ENCODE measurements at places on chromosomes 4 and X.

GRCh38 chr4:81627590-81627989, 155.9 kb upstream of the RASGEF1B start:
- DNase-seq: no peak

GRCh38 chrX:23380581-23380980, 45.9 kb downstream of the PTCHD1 start:
- DNase-seq: no peak

DNA sequence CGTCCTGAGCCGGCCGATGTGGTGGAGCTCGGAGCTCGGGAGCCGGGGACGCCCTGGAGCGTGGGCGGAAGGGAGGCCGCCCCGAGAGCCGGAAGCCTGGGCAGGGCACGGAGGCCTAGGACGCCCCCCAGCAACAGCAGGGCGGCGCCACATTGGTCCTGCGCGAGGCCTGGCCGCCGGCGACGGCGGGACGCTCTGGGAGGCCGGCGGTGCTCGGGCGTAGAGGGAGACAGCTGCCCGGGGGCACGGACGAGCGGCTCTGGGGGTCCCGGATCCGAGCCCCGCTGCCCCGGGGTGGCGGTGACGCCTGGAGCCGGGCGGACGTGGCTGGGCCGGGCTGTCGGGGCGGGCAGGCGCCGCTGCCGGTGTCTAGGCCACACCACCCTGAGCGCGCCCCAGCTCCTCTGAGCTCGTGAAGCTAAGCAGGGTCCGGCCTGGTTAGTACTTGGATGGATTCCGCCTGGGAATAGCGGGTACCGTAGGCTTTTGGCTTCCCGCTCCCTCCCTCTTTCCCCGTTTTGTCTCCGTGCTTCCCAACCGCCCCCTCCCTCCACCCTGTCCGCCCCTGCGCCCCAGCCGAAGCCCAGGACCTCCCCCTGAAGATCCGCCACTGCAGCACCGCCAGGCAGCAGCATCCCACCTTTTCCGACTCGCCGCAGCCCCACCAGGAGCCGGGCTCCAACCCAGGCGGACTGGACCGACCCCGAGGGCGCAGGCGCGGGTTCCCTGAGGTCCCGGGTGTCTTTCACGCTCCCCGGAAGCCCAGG, 12.1 kb downstream of the FRG2 start:
- peak; percentile 5 for DNase-seq

DNA sequence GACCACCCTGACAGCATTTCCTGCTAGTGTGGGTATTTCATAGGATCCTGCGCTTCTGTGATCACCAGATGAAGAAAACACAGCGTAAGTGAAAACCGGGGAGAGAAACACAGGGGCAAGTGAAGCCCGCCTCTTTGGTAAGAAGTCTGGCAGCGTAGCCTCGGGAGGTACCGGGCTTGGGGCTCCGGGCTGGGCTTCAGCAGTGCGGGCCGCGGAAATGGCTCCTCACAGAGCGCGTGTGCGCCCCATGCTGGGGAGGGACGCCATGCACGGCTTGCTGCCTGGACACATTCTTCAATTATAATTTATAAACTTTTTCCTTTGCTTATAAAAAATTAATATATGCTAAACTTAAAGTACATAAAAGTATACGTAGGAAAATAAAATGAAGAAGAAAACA, 151.5 kb downstream of the AFAP1 start:
- DNase-seq: no peak

DNA sequence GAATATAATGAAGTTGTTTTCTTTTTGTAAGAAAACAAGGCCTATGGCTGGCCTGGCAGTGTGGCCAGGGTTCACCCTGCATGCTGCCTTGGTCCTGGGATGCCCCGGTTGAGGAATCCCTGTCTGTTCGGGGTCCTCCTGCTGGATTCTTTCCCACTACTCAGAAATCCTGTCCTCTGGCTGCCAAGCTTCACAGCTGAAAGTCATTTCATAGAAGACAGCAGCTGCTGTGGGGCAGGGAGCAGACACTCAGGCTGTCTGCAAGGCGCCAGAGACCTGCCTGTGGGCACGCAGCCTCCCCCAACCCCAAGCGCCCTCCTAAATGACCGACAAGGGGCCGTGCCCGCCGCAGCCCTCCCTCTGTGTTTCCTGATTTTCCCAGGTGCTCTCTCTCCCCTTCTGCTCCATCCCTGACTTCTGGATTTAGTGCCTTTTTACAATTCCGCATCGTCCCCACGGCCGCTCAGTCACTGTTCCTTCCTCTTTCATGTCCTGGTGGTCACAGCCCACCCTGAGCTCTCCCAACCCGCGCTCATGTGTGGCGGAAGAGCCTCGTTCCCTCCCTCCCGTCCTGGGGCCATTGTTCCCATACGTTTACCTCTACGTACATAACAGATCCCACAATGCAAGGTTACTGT, 27.5 kb downstream of the ZFYVE28 start:
- no peak for DNase-seq
